ENCODE measurements at places on chromosomes 12 and 14. TPM values are rescaled to one million over a fixed set of nuclear protein-coding genes. Genes with fewer than 3 reads are reported as not detected.

The ITGA7 gene
- total RNA-seq = 15.2 TPM

The CLEC4C gene
- not detected for total RNA-seq

The BEGAIN gene
- total RNA-seq = 1.2 TPM

The LRP6 gene
- total RNA-seq = 35.0 TPM

The RNASE7 gene
- not detected for total RNA-seq

The PTHLH gene
- total RNA-seq = 0.73 TPM

The C1S gene
- 43.2 TPM for total RNA-seq

The SIRT4 gene
- total RNA-seq = 0.73 TPM
